CD14-positive monocyte (primary cell): ENCODE measurements at places on chromosomes 1 and 21.

DNA sequence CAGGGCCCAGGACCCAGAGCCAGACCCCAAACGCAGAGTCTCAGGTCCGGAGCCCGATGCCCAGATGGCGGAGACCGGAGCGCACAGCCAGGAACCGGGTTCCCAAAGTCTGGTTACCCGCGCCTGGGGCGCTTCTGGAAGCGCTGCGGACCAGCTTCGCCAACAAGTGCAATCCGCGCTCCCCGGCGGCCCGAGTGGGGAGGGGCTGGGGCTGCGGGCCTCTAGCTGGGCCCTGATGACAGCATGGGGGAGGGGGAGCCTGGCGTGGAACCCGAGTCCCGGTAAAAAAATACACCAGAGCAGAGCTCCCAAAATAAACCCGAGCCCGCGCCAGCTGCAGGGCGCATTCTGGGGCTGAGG lies 494 bp downstream of the NT5C1A start:
- no peak for DNase-seq

DNA sequence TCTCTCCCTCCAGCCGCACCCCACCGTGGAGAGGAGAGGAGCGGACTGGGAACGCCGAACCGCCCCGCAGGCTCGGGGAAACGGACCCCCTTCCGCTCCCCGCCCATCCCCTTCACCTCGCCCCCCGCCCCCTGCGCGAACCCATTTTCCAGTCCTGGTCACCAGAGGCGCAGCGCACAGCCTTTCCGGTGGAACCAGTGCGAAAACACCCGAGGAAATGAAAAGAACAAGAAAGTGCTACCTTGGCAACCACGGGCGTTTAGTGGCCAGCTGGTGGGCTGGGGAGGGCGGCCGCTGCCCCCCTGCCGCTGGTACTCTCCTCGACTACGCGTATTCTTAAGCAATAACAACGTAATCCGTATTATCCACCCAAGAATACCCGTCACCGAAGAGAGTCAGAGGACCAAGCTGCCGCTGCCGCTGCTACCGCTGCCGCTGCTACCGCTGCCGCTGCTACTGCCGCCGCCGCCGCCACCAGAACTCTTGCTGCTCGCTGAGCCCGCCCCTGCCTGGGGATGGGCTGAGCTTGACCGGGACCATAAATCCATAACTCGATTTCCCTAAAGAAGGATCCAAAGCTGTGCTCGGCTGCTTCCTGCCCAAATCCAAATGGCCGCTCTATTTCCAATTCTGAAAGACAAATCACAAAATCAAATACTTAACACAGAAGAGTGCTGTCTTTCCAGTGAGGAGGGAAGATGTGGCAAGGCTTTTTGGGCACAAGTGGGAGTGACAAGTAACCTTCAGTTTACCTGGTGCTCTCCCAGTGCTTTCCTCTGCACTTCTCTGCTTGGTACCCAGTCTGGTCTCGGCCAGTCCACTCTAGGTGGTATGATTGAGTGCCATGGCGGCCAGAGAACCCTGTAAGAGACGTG lies 125.2 kb upstream of the DPYD start:
- peak; percentile 14 for DNase-seq

- DNase-seq: no peak
Measured at GRCh38 chr1:234958706-234959657, 169.7 kb downstream of the TOMM20 start.

DNA sequence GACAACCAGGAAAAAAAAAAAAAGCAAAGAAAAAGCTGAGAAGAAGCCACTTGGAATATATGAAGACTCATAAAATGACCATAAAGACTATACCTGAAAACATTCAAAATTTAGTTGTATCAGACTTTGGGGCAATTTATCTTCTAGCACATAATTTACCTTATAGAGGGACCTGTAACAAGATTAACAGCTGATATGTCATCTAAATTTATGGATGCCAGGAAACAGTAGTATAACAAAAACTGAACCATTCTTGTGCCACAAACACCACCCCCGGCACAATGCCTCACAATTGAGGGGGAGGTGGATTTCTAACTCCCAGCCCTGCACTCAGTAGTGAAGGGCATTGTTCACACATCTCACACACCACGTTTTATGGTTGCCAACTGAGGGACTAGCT lies 1352.0 kb downstream of the BRINP3 start:
- no peak for DNase-seq

- peak; percentile 47 for DNase-seq
Measured at GRCh38 chr1:23913212-23913880, at the start of gene CNR2. Gene CNR2 (minus strand): TSS chr1:23913362. CDS start chr1:23875617, 37,745 bp downstream.

DNA sequence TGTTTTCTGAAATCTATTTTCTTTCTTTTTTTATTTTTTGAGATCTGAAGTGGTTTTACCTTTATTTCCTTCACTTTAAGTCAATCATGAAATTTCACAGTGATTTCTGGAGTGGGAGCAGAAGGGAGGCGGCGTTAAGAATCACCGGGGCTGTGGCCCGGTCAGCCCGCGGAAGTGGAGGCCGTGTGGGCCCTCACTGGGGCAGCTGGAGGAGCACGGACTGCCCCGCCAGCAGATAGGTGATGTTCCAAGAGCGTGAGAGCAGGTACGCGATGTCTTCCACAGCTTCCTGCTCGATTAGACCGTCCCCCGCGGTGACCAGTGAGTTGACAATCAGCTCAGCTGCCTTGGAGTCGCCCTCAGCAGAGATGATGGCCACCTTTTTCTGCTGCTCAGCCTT lies 10.6 kb upstream of the TP53BP2 start:
- DNase-seq: no peak

GRCh38 chr1:155648207-155649147 lies 38.5 kb downstream of the MSTO1 start:
- DNase-seq: peak; percentile 57

GRCh38 chr1:32291708-32292538 lies at the start of gene HDAC1:
Gene HDAC1 (plus strand): TSS chr1:32292083. CDS start chr1:32292170, 87 bp downstream.
- peak; percentile 95 for DNase-seq

DNA sequence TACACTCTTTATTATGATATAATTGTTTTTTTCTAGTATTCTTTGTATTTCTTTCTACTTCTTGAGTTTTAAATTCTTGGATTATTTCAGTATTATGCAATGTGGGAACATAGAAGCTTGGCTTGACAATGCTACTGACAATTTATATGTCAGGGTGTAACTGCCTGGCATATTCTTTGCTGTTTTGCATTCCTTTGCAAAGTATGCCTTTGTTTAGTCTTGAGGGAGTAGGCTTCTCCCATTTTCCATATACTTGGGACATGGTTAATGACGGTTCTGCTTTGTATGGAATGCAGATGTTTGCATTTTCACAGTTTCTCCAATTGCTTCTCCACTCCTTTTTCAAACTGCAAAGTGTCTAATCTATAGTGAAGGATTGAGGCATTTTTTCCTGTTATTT lies 109.8 kb downstream of the HMCN1 start:
- no peak for DNase-seq

- no peak for DNase-seq
Measured at GRCh38 chr1:233097546-233097945, 147.1 kb downstream of the NTPCR start.

GRCh38 chr1:52680353-52680752 lies 17.8 kb downstream of the COA7 start:
- DNase-seq: no peak

DNA sequence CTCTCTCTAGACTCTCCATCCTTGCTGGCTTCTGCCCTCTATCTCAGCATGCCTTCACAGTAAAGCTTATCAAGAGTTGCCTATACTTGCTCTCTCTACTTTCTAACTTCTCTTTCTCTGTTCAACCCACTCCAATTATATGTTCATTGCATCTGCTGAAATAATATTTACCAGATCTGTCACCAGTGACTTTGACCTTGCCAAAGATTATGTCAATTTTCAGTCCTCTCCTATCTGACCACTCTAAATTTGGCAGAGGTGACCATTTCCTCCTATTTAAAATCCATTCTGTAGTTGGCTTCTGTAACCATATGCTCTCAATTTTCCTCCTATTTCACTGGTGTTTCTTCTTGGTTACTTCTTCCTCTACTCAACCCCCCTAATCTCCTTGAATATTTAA lies 38.8 kb upstream of the DR1 start:
- DNase-seq: no peak

DNA sequence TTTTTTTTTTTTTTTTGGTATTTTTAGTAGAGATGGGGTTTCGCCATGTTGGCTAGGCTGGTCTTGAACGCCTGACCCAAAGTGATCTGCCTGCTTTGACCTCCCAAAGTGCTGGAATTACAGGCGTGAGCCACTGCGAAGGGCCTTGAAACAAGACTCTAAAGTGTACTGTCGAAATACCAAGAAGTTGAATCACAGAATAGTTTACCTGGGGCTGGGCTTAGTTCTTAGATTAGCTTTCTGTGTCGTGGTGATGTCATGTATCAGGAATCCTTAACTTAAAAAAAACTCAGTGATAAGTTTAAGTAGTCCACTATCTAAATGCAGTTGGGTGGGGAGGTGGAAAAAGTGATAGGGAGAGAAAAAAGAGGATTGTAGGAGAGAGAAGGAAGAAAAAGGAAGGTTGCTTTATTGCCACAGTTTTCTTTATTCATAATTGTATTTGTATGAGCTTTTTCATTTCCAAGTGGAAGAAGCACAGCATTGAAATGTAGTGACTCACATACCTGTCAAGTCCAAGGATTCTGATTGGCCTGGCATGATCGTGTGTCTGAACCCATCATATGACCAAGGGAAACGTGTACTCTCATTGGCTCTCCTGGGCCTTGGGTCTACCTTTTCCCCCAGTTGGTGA lies 13.4 kb downstream of the ITSN1 start:
- DNase-seq: no peak

DNA sequence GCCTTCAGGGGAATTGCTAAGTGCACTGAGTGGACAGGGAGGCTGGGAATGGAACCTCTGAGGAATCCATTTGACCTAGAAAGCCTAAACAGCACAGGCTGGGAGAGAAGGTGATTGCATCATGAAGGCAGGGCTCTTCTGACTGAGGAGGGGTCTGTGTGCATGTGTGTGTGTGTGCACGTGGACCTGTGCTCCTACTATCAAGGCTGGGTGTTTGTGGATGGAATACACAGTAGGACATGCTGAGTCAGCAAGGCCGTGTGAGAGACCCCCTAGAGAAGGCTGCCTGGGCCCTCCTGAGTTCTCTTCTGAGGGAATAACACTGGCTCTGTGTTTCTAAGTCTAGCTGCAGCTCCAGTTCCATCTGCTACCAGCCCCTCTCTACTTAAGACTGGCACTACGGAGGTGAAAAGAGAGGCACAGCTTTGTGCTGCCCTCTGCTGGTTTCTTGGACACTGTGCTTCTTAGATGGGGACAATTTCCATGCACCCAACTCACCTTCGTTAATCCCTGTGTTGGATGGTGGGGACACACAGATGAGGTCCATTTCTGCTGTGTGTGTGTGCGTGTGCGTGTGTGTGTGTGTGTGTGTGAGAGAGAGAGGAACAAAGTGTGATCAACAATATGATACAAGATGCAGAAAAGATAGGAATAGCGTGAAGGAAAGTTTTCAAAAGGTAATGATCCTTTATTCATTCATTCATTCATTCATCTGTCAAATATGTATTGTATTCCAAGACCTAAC lies 6.2 kb upstream of the EFCAB14 start:
- peak; percentile 60 for DNase-seq

- DNase-seq: no peak
Measured at GRCh38 chr1:108182959-108183700, 17.0 kb downstream of the SLC25A24 start.

- no peak for DNase-seq
Measured at GRCh38 chr1:236150986-236151385, 8.6 kb downstream of the GPR137B start.

DNA sequence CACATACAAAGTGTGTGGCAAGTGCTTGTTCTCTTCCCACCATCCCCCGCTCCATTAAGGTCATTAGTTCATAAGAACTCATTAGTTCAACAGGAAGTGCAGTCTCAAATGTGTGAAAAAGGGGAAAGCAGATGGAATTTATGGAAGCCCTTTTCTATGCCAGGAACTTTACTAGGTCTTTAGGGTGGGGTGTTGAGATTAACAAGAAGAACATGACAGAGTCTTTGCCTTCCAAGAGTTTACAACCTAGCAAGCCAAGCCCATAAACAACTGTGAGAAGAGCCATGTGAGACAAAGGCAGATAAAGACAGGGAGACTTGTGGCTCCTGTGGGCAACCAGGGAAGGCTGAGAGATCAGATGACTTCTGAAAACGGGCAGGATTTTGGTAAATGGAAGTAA lies 21.4 kb downstream of the PLEKHA6 start:
- DNase-seq: no peak

- no peak for DNase-seq
Measured at GRCh38 chr1:194369060-194369459, 1182.6 kb upstream of the B3GALT2 start.

- DNase-seq: no peak
Measured at GRCh38 chr1:228265167-228265566, 57.3 kb downstream of the OBSCN start.

DNA sequence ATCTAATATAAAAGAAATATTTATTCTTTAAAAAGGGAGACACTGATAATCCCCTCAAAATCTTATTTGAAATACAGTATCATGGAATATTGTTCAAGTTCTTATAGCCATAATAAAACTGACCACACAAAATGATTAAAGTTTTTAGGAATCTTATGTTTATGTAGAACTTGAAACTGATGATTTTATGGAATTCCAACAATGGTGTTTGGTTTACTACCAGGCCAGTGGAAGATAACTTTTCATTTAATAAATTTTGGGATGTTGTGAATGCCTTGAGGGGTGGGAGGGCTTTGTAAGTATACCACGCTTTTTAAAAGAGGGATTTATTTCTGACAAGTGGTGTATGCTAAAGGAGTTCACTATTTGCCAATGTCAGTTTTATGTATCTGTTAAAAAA lies 87.7 kb downstream of the RAB3GAP2 start:
- DNase-seq: no peak
